Natural killer cell treated with Interleukin-12 subunit alpha and Interleukin-12 subunit beta and Interleukin-15 and Interleukin-18, amount 100 ng/mL, for 72 hours (primary cell): ENCODE measurements at places on chromosomes 13 and 19. TPM values are rescaled to one million over a fixed set of nuclear protein-coding genes. Genes with fewer than 3 reads are reported as not detected.

PRRG2 gene
- 0.81 TPM for total RNA-seq

LGI4 gene
- total RNA-seq = not detected

ZNF836 gene
- 8.3 TPM for total RNA-seq

GRIN2D gene
- total RNA-seq = 0.42 TPM

GPR18 gene
- 13.0 TPM for total RNA-seq

FLT3 gene
- total RNA-seq = not detected

SGCG gene
- total RNA-seq = not detected

WDR83 gene
- 18.6 TPM for total RNA-seq

ATP7B gene
- 0.53 TPM for total RNA-seq

DNA sequence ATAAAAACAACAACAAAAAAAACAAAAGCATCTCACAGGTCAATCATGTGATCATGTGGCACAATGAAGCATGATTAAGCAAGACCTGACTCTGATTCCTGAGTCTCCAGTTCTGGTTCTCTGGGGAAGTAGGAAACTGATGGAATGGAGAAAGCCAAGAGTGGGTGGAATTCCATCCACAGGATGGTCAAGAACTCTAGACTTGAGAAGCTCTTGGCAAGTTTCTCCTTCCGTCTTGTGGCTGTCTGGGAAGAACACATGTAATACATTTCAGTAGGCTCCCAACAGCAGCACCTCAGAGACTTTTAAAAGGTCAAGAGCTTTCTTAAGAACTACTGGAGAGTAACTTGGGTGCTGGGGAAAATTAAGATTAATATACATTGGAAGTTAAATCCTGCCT lies 78.6 kb upstream of the TSHZ3 start:
- H3K36me3 ChIP-seq = no peaks in the 10 kb centered on the region
- no peak overlapping the region for H3K27ac ChIP-seq
- DNase-seq = no peak
- H3K4me1 ChIP-seq = no peaks in the 10 kb centered on the region
- peaks cover 12% of the 10 kb centered on the region for H3K27me3 ChIP-seq

DNA sequence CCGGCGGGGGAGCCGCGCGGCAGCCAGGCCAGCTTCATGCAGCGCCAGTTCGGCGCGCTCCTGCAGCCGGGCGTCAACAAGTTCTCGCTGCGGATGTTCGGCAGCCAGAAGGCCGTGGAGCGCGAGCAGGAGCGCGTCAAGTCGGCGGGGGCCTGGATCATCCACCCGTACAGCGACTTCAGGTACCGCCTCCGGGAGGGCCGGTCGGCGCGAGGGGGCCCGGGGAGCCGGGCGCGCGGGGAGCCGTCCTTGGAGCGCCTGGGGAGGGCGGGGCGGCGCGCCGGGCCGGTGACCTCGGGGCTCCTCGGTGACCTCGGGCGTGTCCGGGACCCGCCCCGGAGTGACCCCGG lies 690 bp downstream of the HCN2 start:
- H3K4me1 ChIP-seq = no peaks in the 10 kb centered on the region
- no peaks in the 10 kb centered on the region for H3K36me3 ChIP-seq
- no peak for DNase-seq
- no peak overlapping the region for H3K27ac ChIP-seq
- no peak overlapping the region for H3K4me3 ChIP-seq

DNA sequence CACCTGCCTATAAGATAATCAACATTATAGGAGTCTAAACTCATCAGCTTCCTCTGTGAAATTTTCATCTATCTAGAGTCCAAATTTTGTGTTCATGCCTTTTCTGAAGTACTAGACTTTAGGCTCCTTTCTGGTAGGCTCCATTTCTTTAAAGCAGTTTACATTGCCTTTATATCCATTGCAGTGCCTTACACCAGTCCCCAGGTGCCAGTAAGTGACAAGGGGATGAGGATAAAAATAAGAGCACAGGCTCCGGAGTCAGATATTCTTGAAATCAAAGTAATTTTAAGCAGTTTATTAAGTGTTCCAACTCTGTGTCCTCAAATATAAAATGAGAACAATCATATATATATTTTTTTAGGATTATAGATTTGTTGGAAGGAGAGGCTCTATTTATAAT lies 10.6 kb upstream of the CYSLTR2 start:
- no peak overlapping the region for H3K4me3 ChIP-seq
- H3K4me1 ChIP-seq = peaks cover 5% of the 10 kb centered on the region
- no peaks in the 10 kb centered on the region for H3K36me3 ChIP-seq

DNA sequence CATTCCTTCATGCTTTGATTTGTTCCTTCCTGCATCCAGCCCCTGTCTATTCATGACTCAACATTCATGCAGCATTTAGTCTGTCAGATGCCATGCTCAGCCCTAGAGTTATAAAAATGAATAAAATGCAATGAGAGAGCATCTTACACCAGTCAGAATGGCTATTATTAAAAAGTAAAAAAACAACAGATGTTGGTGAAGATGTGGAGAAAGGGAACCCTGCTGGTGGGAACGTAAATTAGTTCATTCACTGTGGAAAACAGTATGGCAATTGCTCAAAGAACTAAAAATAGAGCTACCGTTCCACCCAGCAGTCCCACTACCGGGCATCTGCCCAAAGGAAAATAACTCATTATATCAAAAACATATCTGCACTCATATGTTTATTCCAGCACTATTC lies 70.0 kb upstream of the GTF3A start:
- no peak overlapping the region for H3K27ac ChIP-seq
- no peak overlapping the region for H3K4me3 ChIP-seq
- peaks cover 16% of the 10 kb centered on the region for H3K4me1 ChIP-seq

- H3K27me3 ChIP-seq = no peaks in the 10 kb centered on the region
- DNase-seq = no peak
- H3K27ac ChIP-seq = no peak overlapping the region
- H3K36me3 ChIP-seq = no peaks in the 10 kb centered on the region
- H3K4me1 ChIP-seq = no peaks in the 10 kb centered on the region
- H3K4me3 ChIP-seq = no peak overlapping the region
Measured at GRCh38 chr13:91667486-91667885, 269.1 kb downstream of the GPC5 start.

- no peak overlapping the region for H3K4me3 ChIP-seq
- H3K27ac ChIP-seq = no peak overlapping the region
- DNase-seq = no peak
Measured at GRCh38 chr13:58625703-58626389, 994.3 kb downstream of the PCDH17 start.

GRCh38 chr13:33257841-33258807 lies 27.4 kb downstream of the STARD13 start:
- H3K27me3 ChIP-seq = no peaks in the 10 kb centered on the region
- no peaks in the 10 kb centered on the region for H3K36me3 ChIP-seq

- H3K36me3 ChIP-seq = no peaks in the 10 kb centered on the region
- peaks cover 63% of the 10 kb centered on the region for H3K4me1 ChIP-seq
- peak overlapping the region; percentile 53 for H3K4me3 ChIP-seq
Measured at GRCh38 chr13:100611678-100612492, 23.3 kb upstream of the GGACT start.

DNA sequence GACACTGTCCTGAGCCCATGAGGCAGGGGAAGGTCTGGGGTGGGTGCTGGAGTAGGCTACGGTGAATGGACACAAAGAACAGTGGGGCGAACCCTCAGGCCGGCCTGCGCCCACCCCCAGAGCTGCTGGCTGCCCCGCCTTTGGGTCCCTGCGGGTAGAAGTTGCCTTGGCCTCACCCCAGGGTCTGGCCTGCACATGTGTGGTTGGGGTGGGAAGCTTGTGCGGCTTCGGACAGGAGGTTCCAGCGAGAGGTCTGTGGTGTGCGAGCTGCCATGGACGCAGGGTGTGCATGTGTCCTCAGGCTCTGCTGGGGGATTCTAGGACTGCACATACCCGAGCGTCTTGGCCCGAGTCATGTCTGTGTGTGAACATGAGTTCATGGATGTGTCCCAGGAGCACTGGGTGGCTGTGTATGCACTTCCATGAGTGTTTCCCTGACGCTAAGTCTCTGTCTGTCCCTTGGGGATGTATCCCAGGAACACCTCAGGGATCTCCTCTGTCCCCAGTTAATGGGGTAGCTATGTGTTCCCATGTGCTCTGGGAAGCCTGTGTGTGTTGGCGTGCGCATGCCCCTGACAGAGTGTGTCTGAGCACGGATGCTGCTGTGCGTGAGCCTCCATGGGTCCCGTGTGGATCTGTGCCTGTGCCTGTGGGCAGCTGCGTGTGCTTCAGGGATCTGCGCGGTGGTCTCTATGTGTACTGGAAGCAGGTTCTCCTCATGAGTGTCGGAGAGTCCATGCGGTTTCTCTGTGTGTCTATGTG lies 20.8 kb upstream of the POU2F2 start:
- H3K27me3 ChIP-seq = peaks cover 11% of the 10 kb centered on the region
- no peaks in the 10 kb centered on the region for H3K36me3 ChIP-seq
- H3K27ac ChIP-seq = no peak overlapping the region
- H3K4me1 ChIP-seq = peaks cover 23% of the 10 kb centered on the region
- no peak overlapping the region for H3K4me3 ChIP-seq

GRCh38 chr13:25178070-25178469 lies 6.0 kb upstream of the AMER2 start:
- H3K4me3 ChIP-seq = no peak overlapping the region
- no peak for DNase-seq
- H3K36me3 ChIP-seq = peaks cover 7% of the 10 kb centered on the region
- H3K27me3 ChIP-seq = peaks cover 42% of the 10 kb centered on the region
- peaks cover 6% of the 10 kb centered on the region for H3K4me1 ChIP-seq

- H3K27ac ChIP-seq = no peak overlapping the region
- no peak for DNase-seq
- no peaks in the 10 kb centered on the region for H3K36me3 ChIP-seq
- H3K4me3 ChIP-seq = no peak overlapping the region
Measured at GRCh38 chr13:23469951-23470421, 36.5 kb upstream of the SACS start.

DNA sequence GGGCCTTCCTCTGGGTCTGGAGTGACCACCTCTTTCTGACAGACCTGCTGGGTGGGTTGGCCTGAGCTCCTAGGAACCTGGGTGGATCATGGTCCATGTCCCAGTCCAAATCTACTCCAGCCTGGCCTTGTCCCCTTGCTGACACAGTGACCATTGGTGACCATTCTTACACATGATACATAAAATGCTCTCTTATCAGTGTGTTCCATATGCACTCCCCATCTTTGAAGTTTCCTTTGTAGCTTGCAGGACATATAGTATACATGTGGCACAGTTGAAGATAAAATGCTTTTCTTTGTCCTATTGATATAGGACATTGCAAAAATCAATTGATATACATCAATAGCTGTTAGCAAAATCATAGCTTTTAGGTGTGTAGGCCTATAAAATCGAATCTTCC lies 291.8 kb downstream of the MYO16 start:
- DNase-seq = no peak
- H3K27ac ChIP-seq = no peak overlapping the region
- H3K4me3 ChIP-seq = no peak overlapping the region
- no peaks in the 10 kb centered on the region for H3K27me3 ChIP-seq

- no peaks in the 10 kb centered on the region for H3K36me3 ChIP-seq
- H3K4me3 ChIP-seq = no peak overlapping the region
- no peaks in the 10 kb centered on the region for H3K4me1 ChIP-seq
- DNase-seq = no peak
- H3K27me3 ChIP-seq = no peaks in the 10 kb centered on the region
Measured at GRCh38 chr13:103762523-103762922, 696.3 kb upstream of the SLC10A2 start.

- H3K27me3 ChIP-seq = peaks cover 24% of the 10 kb centered on the region
- H3K4me3 ChIP-seq = no peak overlapping the region
- H3K36me3 ChIP-seq = no peaks in the 10 kb centered on the region
Measured at GRCh38 chr13:112928972-112929782, 39.8 kb upstream of the MCF2L start.

DNA sequence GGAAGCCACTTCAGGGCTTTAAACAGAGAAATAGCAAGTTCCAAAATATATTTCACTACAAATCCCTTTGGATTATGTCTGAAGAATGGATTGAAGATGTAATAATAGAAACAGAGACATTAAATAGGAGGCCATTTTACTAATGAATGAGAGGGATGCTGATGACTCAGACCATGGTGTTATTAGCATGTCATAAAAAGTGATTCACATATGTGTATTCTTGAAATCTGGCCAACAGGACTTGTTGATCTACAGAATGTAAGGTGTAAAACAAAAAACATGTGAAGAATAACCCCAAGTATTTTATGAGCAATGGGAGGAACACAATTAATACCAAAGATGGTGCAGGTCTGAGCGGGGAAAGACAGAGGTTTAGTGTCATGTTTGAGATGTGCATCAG lies 873.7 kb downstream of the SLITRK5 start:
- H3K4me3 ChIP-seq = no peak overlapping the region
- no peaks in the 10 kb centered on the region for H3K4me1 ChIP-seq
- H3K27ac ChIP-seq = no peak overlapping the region
- DNase-seq = no peak
- H3K36me3 ChIP-seq = peaks cover 4% of the 10 kb centered on the region

GRCh38 chr13:109400624-109401257 lies 385.6 kb downstream of the IRS2 start:
- no peaks in the 10 kb centered on the region for H3K27me3 ChIP-seq
- no peak overlapping the region for H3K27ac ChIP-seq
- no peaks in the 10 kb centered on the region for H3K4me1 ChIP-seq
- no peaks in the 10 kb centered on the region for H3K36me3 ChIP-seq

DNA sequence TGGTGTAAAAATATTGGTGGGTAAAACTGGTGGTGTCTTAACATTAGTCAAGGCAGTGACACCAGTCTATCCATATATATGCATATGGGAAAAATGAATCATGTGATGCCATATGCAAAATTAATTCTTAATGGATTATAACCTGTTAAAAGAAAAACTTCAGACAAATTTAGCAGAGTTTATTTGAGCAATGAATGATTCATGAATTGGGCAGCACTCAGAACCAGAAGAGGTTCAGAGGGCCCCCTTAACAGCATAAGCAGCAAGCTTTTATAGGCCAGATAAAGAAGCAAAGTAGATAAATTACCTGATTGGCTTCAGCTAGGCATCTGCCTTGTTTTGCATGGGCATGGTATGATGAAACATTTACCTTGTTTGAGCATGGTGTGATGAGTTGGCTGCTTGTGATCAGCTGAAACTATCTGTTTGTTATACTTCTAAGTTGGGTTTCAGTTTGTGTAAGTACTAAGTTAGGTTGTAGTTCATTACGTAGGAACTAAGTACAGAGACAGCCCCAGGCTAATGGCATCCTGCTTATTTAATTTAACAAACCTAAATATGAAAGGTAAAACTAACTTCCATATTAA lies 66.6 kb downstream of the DNAJC15 start:
- no peak overlapping the region for H3K27ac ChIP-seq
- H3K4me1 ChIP-seq = peaks cover 31% of the 10 kb centered on the region
- H3K4me3 ChIP-seq = no peak overlapping the region
- peaks cover 11% of the 10 kb centered on the region for H3K36me3 ChIP-seq
- no peak for DNase-seq
